Astrocyte (in vitro differentiated cells and primary cell): ENCODE measurements at places on chromosomes 16 and 17.

DNA sequence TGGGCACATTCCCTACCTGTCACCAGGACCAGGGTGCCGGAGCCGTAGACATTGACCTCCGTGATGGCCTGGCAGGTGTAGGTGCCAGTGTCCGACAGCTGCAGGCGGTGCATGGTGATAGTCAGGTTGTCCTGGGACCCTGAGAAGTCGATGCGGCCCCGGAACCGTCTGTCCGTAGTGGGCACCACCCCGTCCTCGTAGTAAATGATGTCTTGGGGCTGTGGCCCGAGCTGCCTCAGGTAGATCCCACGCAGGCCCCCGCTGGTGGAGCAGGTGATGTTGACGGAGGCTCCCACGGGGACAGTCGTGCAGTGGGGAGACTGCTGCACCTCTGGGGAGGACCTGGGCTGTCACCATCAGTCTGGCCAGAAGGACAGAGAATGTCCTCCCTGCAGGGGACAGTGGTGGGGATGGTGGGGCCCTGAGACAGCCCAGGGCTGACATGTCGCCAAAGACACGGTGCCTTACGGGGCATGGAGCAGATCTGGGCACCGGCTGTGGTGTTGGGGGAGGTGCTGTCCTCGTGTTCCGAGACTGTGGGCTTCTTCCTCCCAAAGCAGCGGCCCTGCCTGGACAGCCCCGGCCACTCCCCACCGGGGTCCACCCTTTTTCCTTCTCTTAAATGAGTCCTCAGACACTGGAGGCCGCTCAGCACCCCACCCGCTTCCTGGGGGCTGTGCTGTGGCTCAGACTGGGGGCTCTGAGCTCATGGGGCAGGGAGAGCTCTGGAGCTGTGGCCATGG lies 586 bp downstream of the CD7 start:
- no peak for DNase-seq

DNA sequence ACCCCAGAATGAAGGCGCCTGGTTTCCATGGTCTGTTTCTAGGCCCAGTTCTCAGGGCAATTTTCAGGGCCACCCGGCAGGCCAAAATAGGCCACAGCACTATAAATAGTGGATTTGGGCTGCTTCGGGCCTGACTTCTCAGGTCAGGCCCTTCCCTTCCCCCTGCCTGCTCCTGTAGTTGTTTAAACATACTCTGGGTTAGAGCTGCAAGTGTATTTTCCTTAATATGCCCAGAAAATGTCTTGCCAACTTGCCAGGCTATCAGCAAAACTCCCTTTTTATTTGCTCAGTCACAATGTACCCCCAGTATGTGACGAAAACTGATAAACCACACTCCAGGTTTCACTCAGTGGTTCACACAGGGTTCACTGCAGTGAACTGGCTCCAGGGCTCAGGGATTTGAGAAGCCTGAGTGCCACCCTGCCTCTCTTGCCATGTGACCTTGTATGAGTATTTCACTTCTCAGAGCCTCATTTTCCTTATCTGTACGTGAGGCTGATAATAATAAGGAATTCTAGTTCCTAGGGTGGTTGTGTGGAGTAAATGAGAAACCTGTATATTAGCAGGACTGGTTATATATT lies 76.5 kb downstream of the GPRC5B start:
- DNase-seq: no peak

- DNase-seq: no peak
Measured at GRCh38 chr16:31397096-31397660, 4.0 kb downstream of the ITGAD start.

DNA sequence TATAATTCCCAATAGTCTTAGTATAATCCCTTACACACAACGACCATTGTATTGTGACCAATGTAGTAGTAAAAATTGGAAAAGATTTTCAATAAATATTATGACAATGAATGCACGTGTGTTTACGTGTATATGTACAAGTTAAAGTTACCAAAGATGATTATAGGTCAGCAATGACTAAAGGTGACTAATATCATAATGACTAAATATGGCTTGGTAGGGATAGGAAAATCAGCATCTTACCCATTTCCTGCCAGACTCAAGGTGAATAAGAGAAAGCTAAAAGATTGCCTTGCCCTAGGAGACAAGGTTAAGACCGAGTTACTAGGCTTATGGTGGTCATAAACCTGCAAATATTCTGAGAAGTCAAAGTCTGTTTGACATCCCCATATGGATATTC lies 34.4 kb downstream of the CPD start:
- peak; percentile 10 for DNase-seq

GRCh38 chr17:21375162-21375560 lies 996 bp upstream of the KCNJ12 start:
- DNase-seq: no peak

- no peak for DNase-seq
Measured at GRCh38 chr17:17410357-17410756, 66.4 kb upstream of the MED9 start.

GRCh38 chr16:53558710-53559109 lies 55.7 kb upstream of the AKTIP start:
- DNase-seq: no peak

DNA sequence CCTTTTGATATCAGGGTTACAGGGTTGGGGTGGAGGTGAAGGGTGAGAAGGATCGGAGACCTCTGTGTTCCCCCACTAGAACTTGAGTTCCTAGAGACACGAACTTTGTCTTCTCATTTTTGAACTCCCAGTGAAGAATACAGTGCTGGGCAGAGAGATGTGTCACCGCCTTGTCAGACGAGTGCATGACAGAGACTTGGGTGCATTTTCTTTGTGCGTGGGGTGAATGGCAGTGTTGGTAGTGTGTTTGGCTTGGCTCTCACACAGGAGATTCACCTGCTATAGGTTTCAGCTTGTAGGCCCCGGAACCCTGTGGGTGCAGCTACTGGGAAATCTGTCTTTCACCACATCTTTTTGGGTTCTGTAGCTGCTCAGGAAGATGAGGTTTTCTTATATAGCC lies 40.0 kb upstream of the CCR7 start:
- DNase-seq: no peak

DNA sequence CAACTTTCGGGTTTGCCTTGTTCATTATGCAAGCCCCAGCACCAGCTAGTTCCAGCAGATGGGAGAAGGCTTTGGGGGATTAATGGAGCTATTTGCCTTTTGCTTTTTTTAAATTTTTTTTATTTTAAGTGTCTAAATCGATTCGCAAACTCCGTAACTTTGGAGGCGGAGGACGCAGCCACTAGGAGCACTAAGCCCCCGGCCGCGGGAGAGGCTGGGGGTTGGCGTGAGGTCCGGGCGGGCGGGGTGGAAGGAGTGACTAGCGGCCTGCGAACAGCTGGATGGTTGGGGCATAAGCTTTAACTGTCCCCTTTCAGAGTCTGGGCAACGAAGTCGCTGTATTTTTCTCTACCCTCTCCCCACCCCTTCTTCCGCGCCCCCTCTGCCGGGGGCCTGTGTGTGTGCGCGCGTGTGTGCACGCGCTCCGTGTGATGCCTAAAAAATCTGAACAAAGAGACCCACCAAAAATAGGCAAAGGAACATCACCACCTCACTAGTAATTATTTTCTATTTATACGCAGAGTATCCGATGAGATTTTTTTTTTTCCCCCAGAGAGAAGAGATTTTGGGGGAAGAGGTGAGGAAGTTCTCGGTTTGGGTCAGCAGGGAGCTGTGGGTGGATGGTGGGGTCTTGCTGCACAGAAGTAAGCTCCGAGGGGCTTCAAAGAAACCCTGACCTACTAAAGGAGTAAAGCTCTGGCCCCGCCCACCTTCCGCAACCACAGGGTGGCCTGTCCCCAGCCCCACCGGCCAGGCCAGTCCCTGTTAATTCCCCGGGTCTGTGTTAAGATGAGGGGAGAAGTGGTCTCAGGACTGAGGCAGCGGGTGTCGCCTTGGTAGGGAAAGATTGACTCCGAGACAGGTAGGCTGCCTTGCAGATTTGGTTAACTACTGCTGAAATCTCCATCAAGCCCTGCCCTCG lies 2.3 kb downstream of the SHISA9 start:
- DNase-seq: no peak

- no peak for DNase-seq
Measured at GRCh38 chr17:9818760-9819159, 3.1 kb downstream of the GSG1L2 start.

GRCh38 chr16:57530104-57530521 lies 6.3 kb downstream of the CCDC102A start:
- peak; percentile 64 for DNase-seq

DNA sequence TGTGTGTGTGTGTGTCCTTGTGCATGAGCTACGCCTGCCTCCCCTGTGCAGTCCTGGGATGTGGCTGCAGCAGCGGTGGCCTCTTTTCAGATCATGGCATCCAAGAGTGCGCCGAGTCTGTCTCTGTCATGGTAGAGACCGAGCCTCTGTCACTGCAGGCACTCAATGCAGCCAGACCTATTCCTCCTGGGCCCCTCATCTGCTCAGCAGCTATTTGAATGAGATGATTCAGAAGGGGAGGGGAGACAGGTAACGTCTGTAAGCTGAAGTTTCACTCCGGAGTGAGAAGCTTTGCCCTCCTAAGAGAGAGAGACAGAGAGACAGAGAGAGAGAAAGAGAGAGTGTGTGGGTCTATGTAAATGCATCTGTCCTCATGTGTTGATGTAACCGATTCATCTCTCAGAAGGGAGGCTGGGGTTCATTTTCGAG lies 22.5 kb downstream of the STAT5A start:
- no peak for DNase-seq
